Central memory CD8-positive, alpha-beta T cell (primary cell): ENCODE measurements at places on chromosomes 1 and 21.
A peak's percentile ranks its signal among the peaks of the same experiment; 100 is the strongest.

GRCh38 chr1:40780678-40781607 lies 2.6 kb upstream of the KCNQ4 start:
- DNase-seq: no peak

DNA sequence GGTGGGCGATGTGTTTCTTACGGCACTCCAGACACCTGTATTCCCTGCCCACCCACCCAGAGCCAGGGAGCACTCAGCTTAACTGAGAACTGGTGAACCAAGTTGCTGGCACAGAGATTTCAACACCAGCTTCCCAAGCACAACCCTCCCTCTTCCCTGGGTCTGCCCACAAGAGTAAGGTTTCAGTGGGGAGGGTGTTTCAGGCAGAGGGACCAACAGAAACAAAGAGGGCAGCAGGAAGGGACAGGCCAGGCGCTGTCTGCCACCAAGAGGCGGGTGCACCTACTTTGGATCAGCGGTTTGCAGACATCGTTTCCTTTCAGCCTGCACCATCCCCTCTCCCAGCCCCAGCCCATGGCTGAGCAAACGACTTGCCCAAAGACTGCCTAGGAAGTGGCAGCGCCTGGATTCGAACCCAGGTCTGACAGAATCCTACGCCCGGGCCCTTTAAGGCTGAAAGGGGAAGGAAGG lies 21.9 kb upstream of the ALDH4A1 start:
- no peak for DNase-seq

DNA sequence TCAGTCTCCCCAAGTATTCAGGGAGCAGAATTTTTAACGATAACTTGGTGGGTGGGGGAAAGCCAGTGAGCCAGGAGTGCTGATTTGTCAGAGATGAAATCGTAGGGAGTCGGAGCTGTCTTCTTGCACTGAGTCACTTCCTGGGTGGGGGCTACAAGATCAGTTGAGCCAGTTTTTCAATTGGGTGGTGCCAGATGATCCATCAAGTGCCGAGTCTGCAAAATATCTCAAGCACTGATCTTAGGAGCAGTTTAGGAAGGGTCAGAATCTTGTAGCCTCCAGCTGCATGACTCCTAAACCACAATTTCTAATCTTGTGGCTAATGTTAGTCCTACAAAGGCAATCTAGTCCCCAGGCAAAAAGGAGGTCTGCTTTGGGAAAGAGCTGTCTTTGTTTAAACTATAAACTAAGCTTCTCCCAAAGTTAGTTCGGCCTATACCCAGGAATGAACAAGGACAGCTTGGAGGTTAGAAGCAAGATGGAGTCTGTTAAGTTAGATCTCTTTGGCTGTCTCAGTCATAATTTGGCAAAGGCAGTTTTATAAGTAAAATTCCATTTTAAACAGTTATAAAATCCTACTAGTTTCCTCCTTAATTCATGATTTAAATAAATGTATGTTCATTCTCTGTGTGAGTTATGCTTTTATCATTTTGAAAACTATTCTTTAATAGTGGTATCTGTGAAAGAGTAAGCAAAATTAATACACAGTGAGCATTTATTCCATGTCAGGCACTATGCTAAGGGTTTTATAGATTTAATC lies 51.7 kb downstream of the SLC16A1 start:
- DNase-seq: no peak

GRCh38 chr1:245378311-245378722 lies 223.5 kb downstream of the KIF26B start:
- DNase-seq: no peak

DNA sequence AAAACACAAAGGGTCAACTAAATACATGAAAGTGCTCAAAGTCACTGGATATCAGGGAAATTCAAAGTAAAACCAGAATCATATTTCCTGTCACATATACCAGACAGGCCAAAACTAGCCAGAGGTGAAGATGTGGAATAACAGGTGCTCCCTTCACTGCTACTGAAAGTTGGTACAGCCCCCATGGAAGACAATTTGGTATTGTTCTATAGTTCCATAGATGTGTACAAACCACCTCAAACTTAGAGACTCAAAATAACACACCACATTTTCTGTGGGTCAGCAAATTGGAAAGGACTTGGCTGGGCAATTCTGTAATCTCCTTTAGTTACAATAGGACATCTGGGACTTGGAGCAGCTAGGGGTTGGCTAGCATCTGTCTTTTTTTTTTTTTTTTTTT lies 24.5 kb upstream of the SOAT1 start:
- no peak for DNase-seq

DNA sequence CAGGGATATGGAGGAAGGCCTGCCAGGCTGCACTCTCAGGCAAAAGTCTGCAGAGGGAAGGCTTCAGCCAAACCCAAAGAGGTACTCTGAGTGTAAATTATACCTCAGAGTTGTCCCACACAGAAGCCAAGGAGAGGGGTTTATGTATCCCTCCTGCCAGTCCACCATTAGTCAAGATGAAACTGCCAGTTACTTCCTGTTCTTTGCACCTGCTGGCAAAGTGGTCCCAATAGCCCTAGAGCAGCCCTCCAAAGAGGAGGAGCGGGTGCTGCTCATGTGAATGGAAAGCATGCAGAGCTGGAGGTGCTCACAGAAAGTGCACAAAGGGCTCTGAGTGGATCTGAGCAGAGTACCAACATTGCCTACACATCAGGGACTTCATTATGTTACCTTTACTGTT lies 37.1 kb upstream of the MCOLN3 start:
- no peak for DNase-seq

GRCh38 chr1:46404482-46405196 lies 10.5 kb downstream of the FAAH start:
- DNase-seq: no peak

DNA sequence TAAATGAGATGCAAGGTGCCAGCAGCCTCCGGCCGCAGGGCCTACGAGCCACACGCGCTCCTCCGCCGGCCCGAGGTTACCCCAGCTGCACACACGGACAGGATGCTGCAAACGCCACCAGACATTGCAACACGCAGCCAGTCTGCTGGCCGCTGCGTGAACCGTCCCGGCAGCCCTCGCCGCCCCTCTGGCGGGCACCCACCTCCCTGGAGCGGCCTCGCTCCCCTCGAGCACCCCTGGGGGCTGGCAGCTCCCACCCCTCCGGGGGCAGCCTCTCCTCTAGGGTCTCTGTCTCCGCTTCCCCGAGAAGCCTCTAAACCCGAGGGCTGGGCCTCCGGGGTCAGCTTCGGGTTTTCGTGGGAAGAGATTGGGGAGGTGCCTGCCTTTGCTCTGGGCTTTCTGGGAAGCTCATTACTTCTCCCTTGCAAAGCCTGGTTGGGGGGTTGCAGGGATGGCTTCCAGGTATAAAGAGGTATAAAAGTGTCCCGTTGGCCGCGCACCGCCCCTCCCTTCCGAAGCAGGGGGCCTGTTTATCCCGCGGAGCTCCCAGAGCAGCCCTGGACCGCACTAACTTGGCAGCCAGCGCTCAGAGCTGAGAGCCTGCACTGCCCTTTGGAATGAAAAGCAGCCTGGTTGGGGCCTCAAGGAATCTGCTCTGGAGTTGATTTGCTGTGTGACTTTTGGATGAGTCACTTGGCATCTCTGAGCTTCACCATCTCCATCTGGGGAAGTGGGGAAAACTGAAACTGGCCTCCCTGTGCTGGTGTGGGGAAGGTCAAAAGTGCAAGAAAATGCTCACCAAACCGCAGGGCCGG lies 21.8 kb downstream of the DHRS3 start:
- DNase-seq: no peak

DNA sequence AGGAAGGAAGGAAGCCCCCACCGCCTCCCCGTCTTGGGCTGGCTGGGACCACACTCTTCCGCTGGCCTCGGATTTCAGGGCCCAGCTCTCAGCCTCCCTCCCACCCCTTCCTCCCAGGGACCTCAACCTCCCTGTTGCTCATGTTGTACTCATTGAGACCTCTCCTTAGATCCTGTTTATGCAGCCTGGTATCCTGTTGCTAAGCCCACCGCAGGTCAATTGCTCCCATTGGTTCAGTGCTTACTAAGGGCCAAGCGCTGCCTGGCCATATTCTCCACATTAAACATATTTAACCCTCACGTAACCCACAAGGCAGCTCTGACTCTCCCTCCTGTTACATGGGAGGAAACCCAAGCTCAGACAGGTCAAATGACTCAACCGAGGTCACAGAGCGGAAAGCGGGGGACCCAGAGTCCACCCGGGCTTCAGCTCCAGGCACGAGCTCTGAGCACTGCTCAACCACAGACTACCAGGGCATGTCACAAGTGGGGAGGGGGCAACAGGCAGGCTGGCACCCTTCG lies 23.2 kb upstream of the H6PD start:
- no peak for DNase-seq

DNA sequence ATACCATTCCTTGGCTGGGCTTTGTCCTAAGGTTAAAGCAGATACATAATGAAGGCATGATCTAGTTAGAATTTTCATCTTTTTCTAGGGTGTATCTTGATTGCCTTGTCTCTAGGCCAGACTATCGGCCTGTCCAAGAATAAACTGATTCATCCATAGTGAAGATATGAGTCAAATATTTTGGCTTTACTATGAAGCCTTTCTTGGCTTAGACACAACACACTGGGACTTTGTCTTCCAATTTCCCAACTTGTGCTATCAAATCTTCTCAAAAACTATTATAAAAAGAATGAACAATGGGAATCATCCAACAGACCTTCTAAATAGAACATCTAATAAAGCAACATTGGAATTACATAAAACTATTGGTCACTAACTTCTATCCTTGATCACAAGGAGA lies 64.8 kb downstream of the WARS2 start:
- no peak for DNase-seq

DNA sequence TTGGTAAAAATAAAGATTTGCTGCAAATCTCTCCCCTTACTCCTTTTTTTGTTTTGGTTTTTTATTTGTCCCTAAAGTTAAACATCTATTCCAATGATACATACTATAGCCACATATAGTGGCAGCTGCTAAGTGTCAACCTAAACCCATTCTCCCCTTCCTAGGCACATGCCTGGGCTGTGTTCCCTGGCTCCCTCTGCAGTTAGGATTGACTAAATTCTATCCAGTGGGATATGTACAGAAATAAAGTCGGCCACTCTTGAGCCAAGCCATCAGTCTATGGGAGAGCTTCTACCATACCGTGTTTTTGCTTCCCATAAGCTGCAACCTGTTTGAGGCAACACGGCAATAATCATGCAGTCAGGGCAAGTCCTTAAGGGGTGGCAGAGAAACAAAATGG lies 23.6 kb downstream of the MCOLN3 start:
- no peak for DNase-seq

DNA sequence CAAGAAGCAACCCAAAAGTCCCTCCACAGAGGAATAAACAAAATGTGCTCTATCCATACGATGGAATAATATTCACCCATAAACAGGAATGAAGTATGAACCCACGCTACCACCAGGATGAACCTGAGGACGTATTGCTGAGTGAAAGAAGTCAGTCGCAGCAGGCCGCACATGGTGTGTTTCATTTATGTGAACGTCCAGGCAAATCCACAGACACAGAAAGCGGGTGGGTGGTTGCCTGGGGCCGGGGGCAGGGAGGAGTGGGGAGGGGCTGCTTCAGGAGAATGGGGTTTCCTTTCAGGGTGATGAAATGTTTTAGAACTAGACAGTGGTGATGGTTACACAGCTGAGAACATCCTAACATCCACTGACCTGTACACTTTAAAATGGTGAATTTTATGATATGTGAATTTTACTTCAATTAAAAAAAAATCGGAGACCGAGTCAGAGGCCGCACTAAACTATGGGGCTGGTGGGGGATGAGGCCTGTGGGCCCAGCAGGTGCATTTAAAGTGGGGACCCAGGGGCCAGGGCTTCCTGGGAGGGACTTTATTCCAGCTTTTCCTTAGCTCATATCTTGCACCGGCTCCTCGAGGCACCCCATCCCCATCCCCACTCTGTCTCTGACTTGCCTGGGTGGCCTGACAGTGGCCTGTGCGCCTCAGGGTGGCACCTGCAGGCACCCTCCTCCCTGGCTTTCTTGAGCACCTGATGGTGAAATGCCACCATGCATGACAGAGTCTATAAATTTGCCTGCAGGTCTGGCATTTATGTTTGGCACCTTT lies 392.6 kb upstream of the VAMP3 start:
- no peak for DNase-seq

DNA sequence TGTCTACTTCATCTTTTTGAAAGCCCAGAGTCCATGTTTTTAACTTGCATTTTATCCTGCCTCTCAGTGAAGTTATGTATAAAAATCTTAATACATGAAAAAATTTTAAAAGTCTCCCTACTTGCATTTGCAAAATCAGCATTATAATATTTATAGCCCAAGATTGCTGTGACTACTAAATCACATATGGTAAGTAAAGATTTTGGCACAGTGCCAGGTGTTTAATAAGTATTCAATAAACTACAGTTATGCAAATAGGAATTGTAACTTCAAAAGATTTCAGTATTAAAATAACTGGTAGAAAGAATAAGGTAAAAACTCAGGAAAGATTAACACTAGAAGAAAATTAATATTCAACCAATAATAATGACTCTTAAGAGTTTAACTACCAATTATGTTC lies 641.7 kb downstream of the LRRIQ3 start:
- DNase-seq: no peak

DNA sequence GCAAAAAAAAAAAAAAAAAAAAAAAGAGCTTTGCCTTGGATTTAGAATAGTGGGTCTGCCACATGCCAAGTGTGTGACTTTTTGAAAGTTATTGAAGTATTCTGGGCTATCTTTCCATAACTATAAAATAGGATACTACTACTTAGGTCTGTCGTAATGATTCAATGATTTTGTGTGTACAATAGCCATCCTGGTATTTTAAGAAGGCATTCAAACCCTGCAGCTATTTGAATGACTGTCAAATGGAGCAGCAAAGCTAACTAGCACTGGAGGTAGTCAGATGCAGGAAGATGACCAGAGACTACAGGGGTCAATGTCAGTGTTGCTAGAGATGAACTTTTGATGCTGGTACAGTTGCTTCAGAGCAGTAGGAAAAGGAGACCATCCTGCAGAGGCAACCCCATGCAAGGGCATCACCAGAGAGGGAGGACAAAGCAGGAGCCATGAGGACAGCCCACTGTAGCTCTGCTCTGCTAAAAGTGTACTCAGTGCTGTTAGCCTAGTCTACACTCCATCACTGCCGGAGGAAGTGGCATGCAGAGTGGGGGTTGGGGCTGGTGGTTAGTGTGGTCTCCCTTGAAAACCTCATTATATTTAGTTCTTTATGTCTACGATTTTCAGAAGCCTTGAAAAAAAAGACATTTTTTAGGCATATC lies 29.0 kb downstream of the DUSP10 start:
- DNase-seq: peak; percentile 83

GRCh38 chr1:206487970-206488369 lies 17.7 kb downstream of the IKBKE start:
- DNase-seq: no peak

GRCh38 chr1:93328809-93329760 lies 16.6 kb upstream of the DR1 start:
- no peak for DNase-seq

GRCh38 chr1:92317836-92318493 lies 19.1 kb downstream of the RPAP2 start:
- no peak for DNase-seq

GRCh38 chr1:159141584-159142390 lies 29.6 kb upstream of the CADM3 start:
- no peak for DNase-seq
